CD4-positive, alpha-beta T cell treated with Interleukin-17A for 4 hours (primary cell): ENCODE measurements at places on chromosomes 13 and 19.

- DNase-seq, result no peak
Measured at GRCh38 chr19:4539693-4540581, at the start of gene LRG1. TSS of gene LRG1 (minus strand) at chr19:4540036. CDS start at chr19:4540013, 23 bp downstream.

DNA sequence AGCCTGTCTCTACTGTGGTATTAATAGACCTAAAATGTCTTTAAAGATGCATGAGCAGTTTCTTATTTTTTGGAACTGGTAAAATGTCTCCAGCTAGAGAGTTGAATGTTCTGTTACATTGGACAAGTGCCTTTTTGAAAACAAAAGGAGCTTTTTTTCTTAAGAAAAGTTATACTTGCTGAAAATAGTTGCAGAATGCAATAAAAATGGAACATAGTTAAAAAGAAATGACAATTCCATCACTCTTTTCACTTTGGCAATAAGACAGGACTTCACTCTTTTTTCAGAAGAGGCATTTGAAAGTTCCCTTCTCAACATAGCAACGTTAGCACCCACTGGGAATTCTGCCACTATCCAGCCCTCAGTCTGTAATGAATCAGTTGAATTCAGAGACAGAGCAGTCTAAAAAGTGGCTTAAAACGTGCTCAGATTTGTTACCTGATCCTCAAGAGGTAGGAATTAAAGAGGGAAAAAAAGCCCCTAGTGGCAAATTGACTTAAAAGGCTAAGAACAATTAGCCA, 10.1 kb downstream of the RGCC start:
- DNase-seq, result no peak

- no peak for DNase-seq
Measured at GRCh38 chr19:7251494-7251893, 42.7 kb downstream of the INSR start.

DNA sequence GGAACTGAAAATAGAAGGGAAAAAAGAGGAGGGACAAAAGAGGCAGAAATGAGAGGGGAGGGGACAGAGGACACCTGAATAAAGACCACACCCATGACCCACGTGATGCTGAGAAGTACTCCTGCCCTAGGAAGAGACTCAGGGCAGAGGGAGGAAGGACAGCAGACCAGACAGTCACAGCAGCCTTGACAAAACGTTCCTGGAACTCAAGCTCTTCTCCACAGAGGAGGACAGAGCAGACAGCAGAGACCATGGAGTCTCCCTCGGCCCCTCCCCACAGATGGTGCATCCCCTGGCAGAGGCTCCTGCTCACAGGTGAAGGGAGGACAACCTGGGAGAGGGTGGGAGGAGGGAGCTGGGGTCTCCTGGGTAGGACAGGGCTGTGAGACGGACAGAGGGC, at the start of gene CEACAM5:
Gene CEACAM5 (plus strand): TSS at position 146 of the 400 bp plus-strand sequence. CDS start 106 bp downstream, at position 252.
- no peak for DNase-seq

DNA sequence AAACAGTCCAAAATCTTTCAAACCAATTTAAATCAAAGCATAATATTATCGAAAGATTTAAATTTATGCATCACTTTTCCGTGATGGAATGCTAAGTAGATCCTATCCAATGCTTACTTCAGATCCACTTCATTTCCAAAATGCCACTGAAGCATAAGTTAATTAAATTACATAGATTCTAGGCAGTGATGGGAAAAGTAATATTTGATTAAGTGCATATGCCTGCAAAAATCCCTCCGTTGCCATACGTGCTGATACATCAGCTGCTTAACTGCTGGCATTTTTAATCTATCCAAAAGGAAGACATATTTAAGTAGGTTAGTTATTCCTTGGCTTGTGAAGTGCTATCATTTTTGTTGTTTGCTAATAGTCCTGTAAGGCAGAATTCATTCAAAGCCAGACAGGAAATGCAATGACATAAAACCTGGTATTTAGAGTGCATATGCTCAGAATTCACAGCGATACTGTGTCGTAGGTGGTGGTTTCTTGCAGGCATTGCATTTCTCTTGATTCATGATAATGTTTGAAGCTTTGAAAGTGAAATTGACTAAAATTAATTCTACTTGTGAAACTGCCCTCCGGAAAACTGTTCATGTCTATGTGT, 738.3 kb upstream of the GPC6 start:
- DNase-seq, result no peak

DNA sequence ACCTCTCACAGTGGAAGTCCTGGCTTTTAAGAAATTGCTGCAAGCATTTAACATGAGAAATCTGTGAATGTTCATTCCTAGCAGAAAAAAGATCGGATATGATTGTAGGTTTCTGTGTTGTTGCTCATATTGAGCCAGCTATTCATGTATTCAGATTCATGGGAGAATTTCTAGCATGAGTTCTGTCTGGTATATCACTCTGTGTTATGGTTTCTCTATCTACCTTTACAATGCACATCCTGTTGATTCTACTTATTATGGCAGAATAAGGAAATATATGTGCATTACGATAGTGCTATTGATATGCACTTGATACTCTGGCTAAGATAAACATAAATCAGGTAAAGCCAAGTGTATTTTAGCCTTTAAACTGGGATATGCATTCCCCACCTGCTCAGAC, 138.2 kb downstream of the KCNRG start:
- no peak for DNase-seq

DNA sequence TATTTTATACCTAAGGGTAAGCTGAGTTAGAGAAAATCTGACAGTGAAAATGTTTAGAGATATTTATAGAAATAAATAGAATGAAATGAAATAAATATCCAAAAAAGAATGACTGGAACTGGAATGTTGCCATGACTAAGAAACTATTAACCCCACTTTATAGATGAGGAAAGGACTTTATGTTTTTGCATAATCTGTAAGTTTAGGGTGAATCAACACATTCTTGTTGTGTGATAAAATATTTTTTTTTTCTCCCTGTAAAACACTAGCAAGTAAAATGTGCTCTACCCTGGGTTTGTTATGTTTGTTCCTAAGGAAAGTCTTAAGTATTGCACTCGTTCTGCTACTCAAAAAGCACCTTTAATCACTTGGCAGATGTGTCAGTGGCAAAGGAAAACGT, 83.8 kb upstream of the KL start:
- no peak for DNase-seq

DNA sequence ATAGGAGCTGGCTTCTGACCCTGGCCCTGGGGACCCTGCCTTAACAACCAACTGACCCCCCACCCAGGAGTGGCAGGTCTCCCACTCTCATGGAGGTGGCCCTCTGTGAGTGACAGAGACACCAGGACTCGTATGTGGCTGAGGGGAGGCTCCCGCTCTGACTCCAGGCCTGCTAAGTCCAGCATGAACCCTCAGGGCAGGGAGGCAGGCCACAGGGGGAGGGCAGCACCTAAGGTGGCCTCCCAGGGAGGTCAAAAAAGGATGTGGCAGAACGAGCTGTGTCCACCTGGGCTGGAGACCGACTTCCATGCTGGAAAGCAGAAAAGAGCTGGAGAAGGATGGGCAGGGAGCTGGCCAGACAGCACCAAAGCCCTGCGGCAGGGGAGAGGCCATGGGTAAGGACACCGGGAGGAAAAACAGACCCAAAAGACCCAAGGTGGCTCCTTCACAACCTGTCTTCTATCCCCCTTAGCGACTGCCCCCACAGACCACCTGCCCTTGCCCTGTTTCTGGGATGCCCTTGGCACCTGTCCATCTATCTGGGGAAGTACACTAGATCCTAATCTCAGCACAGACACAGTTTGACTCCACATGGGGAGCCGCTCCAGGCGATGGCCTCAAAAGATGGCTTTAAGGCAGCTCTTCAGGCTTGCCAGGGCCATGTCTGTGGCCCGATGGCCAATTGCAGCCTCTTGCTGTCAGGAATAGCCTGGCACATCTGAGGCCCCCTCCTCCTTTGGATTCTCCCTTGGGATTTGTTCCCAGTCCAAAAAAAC, 10.5 kb upstream of the SLC35E1 start:
- no peak for DNase-seq

DNA sequence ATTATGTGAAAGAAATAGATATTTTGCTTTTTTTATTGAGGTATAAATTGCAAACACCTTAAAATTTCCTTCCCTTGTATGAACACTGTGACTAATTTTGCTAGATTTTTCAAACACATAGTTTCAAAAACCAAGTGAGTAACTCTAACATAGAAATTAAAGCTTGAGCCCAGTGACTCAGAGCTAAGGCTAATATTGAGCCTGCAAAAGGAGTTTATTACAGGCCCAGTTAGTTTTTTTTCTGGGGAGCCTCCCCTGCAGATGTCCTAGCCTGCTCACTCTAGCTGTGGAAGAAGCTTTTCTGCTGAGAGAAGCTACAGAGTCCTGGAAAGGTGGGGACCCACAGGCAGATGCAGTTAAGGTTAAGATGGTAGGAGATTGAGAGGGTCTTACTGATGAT, 3.4 kb downstream of the ZNF430 start:
- no peak for DNase-seq

DNA sequence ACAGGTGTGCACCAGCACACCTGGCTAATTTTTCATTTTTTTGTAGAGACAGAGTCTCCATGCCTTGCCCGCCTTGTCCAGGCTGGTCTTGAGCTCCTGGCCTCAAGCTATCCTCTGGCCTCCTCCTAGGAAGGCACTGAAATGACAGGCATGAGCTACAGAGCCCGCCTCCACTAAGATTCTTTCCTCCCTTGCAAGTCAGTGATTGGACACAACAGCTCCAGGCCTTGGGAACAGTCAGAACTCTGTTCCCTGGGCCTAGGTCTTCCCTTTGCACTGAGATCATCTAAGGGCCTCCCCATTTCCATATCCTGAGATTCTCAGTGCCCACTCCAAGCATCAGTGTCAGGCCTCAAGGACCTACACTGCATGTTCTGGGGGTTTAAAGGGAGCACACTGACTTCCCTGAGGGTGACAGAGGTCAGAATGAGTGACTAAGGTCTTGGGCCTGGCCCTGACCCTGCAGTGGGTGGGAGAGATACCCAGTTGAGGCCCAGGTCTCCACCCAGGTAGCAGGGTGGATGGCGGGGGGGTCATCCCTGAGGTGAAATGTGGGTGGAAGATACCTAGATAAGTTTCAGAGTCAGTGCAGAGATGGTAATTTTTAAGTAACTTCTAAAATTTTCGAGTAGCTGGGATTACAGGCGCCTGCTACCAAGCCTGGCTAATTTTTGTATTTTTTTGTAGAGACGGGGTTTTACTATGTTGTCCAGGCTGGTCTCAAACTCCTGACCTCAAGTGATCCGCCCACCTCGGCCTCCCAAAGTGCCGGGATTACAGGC, 17.3 kb upstream of the ERCC1 start:
- DNase-seq, result no peak

DNA sequence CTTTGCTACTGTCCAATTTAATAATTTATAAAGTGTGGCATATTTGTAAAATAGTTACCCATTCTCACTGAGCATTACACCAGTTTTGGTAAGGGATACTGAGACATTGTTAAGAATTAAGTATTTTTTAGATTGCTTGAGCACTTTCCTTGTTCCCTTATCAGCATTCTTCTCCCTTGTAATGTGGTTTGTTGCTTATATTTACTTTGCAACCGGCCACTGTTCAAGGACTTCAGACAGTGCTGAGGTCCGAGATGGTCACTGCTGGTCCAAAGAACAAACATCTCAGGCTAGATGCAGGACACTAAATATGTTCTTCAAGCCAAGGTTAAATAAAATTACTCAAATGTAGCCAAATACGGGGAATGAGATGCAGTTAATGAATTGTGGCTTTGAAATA, 161.4 kb downstream of the TM9SF2 start:
- no peak for DNase-seq

DNA sequence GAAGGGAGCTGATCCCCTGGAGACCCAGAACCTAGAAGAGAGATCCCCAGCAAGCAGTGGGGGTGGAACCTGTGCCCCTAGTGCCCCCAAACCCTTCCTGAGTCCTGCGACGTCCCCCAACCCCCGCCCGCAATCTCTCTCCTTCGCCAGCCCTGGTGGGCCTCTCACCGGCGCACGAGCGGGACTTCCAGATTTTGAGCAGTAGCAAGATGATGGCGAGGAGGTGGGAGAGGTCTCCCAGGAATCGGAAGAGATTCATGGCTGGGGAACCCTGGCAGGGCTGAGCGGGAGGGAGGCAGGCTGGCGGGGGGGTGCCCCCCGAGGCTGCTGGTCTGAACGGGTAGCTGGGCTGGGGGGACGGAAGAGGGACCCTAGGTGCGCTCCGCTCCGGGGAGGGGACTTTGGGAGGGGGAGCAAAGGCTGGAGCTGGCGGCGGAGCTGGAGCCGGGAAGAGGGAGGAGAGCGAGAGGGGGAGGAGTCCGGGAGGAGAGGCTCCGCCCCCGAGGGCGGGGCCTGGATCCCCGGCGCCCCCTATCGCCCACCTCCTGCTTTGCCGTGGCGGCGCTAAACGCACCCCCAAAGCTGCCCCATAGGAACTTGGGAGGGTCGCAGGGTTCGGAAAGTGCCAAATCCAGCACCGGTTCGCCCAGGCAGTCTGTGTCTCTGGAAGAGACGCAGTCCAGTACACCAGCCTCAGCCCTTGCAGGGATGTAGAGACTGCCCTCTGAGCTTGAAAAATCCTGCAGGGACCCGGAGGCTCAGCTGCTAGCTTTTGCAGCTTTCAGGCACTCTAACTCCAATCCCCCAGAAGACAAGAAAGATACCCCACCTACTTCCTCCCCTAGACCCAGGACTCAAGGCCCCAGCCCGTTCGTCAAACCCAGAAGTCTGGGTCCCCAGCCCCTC, at the start of gene KDELR1:
Gene KDELR1 (minus strand): TSS at position 452 of the 906 bp plus-strand sequence. CDS start 193 bp downstream, at position 259.
- peak; percentile 76 for DNase-seq

GRCh38 chr13:100392709-100393630, 195.6 kb downstream of the GGACT start:
- DNase-seq, result peak; percentile 63

DNA sequence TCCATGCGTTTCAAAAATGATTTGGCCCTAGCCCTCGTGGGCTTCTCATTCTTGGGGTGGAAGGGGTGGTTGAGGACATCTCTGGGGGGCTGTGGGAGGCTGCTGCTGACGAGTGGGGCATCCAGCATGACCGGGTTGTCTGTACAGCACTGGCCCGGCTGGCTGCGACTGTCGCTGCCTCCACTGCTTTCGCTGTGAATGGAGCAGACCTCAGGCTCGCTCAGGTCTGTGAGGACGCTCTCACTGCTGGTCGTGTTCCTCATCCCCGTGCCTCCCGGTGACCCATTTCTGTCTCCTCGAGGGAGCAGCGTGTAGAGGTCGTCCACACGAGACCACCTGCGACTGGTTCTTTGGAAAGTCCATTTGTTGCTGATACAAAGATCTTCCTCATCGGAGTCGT, 113.7 kb downstream of the KL start:
- DNase-seq, result no peak

DNA sequence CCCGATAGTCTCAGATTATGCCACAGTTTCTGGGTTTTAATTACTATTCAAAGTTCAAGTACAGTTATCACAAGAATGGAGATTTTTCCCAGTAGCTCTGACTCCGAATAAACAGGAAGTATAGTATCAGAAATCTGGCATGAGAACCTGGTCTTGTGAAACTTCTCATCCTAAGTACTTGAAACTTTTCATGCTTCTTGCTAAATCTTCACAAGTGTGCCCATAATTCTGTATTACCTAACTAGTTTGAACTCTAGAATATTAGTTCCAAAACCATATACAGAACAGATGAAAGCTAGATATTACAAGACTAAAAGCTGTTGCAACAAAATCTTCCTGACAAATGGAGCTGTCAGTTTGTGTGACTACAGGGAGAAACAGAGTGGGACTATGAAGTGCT, 70.5 kb upstream of the CSNK1A1L start:
- DNase-seq, result no peak
